Stimulated activated CD4-positive, alpha-beta T cell treated with anti-CD3 and anti-CD28 coated beads, TNF-alpha, amount 100 ng/mL, for 48 hours (primary cell): ENCODE measurements at places on chromosomes 5 and 9.
A peak's percentile ranks its signal among the peaks of the same experiment; 100 is the strongest.

- DNase-seq: no peak
Observed at GRCh38 chr9:14868772-14869583, 41.2 kb downstream of the FREM1 start.

DNA sequence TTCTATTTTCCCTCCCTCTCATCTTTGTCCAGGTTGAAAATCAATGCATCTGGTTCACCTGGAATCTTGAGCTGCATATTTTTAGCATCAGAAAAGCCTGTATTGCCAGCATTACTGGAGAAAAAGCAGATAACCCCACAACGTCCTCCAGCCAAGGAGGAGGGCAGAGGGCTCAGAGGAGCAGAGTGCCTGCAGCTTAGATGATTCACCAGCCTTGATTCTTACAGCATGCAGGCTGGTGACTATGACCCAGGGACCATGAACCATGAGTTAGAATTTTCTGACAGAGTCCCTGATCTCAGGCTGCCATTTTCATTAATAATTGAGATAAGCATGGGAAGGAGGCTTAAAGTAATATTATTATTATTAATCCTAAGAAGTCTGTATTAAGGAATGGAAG, 278.2 kb downstream of the BRINP1 start:
- no peak for DNase-seq

- DNase-seq: no peak
Observed at GRCh38 chr9:125522328-125522725, 184.7 kb downstream of the MAPKAP1 start.

- DNase-seq: no peak
Observed at GRCh38 chr9:131812116-131812790, 72.4 kb upstream of the RAPGEF1 start.

DNA sequence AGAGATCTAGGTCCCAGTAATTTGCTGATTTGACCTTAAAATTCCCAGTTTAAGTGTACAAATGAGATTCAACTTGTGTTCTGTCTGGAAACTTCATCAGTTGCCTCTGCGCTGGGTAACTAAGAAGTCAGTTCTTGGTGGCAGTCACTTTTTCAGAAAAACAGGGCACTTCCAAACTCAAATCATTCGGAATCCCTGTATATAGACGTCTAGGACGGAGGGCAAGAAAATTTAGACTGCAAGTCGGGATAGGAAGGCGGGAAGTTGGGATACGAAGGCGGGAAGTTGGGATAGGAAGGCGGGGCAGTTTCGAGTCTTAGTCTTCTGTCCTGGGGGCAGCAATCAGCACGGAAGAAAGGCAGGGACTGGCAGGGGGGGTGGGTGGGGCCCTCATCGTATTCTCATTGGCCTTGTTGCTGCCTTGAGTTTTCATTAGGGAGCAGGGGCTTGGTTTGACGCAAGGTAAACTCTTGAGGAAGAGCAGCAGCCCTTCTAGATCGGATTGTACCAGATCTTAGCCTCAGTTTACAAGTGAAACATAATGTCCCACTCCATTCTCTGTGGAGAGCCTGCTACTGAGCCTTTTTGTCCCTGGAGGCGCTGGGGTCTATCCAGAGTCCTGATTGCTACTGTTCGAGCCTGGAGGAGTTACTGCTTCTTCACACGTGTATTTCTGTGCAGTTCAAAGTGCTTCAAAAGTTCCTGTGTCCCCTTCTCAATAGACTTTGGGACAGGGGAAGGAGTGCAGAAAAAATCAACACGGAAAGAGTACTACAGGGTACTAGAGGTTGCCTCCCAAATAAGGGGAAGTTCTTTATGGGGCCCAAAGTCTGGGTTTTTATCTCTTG, 2.7 kb upstream of the PURA start:
- no peak for DNase-seq

GRCh38 chr9:37761511-37761910, 7.9 kb downstream of the TRMT10B start:
- no peak for DNase-seq

- peak; percentile 46 for DNase-seq
Observed at GRCh38 chr5:40441733-40442132, 238.0 kb upstream of the PTGER4 start.

- DNase-seq: no peak
Observed at GRCh38 chr9:124088476-124088837, 76.9 kb downstream of the LHX2 start.

- peak; percentile 52 for DNase-seq
Observed at GRCh38 chr5:40480392-40480791, 199.3 kb upstream of the PTGER4 start.
